ENCODE measurements at places on chromosomes 13 and 19.

- DNase-seq: peak; percentile 53
These were observed 74.9 kb upstream of the WASF3 start for GRCh38 chr13:26482451-26483197.

- DNase-seq: peak; percentile 63
These were observed at the start of gene ZNF610 for GRCh38 chr19:52336117-52336790. Gene ZNF610, plus strand, starts transcription at chr19:52336243. Its CDS starts 12,930 bp downstream, at chr19:52349173.

DNA sequence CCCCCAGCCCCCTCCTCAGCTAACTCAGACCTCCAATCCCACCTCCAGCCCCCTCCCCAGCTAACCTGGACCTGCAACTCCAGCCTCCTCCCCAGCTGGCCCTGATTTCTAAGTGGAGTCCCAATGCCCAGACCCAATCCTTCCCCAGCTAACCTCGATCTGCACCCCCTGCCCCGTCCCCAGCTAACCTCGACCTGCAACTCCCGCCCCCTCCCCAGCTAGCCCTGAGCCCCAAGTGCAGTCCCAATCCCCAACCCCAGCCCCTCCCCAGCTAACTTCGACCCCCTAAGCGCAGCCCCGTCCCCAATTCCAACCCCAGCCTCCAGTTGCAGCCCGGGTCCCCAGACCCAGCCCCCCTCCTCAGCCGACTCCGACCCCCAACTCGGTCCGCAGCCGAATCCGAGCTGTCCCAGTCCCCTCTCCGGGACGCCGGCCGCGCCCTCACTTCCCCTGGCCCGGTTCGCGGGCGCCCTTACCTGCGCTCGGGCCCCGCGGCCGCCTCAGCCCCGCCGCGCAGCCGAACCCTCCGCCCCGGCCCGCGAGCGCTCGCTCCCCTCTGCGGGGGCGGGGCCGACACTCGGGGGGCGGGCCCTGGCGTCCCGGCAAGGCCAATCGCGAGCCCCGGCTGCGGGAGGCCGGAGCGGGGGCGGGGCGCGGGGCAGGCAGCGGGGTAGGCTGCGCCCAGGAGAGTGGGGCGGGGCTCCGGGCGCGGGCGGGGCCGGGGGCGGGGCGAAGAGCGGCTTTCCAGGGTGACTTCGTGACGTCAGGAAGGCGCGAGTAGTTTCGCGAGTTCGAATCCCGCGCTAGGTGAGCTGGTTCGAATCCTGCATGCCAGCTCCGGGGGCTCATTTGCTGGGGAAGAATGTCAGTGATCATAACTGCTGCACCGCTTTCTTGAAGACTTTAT is at the start of gene GNG7:
Gene GNG7, minus strand, starts transcription at position 525 of the 907 bp plus-strand sequence. CDS start 182,006 bp downstream, outside the sequence.
- peak; percentile 63 for DNase-seq

GRCh38 chr19:33177417-33177979 is 16.6 kb upstream of the LRP3 start:
- no peak for DNase-seq

DNA sequence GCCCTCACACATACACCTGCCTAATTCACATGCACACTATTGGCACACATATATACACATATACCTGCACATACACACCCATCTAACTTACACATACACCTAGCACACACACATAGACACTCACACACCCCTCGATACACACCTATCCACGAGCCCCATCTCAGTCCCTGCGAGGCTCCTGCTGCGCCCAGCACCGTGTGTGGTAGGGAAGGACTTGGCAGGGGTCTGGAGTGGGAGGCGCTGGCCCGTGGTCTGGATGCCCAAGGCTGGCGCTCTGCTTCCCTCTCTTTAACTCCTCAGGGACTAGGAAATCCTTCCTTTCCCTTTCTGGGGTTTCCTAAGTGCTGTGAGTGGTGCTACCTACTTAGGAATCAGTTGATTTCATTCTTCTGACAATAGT is 202.7 kb downstream of the UQCRFS1 start:
- no peak for DNase-seq

DNA sequence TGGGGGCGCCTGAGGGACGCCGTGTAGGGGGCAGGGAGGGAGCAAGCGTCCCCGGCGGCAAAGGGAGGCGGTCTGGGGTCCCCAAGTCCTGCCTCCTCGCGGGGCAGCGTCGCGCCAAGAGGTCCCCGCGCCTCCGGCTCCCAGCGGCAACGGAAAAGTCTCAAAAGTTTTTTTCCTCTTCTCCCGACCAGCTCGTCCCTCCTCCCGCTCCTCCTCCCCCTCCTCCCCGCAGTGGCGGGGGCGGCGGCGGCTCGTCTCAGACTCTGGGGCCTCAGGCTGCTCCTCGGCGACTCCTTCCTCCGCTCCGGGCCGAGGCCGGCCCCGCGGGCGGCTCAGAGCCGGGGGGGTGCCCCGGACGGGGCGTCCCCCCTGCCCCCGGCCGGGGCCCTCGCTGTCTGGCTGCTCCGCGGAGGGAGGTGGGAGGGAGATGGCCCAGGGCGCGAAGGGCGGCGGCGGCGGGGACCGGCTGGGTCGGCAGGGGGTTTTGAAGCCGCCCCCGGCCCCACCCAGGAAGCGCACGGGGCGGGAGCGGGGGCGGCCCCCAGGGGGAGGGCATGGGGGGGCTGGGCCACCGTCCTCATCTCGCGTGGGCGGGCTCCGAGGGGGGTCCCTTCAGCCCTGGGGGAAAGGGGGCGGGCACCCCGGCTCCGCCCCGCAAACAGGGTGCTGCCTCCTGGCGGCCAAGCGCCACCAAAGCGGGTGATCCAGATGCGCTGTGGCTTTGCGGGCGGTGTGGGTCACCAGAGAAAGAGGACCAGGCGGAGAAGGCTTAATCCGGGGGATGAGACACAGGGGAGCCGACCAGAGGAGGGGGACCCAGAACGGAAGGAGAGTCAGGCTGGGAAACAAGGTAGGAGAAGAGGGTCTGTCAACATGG is at the start of gene TGFB1:
Gene TGFB1, minus strand, starts transcription at position 457 of the 877 bp plus-strand sequence. CDS start 878 bp downstream, outside the sequence.
- DNase-seq: peak; percentile 67

GRCh38 chr13:59951011-59951410 is 212.7 kb downstream of the DIAPH3 start:
- no peak for DNase-seq

GRCh38 chr13:25253702-25254101 is 33.6 kb downstream of the MTMR6 start:
- DNase-seq: no peak

DNA sequence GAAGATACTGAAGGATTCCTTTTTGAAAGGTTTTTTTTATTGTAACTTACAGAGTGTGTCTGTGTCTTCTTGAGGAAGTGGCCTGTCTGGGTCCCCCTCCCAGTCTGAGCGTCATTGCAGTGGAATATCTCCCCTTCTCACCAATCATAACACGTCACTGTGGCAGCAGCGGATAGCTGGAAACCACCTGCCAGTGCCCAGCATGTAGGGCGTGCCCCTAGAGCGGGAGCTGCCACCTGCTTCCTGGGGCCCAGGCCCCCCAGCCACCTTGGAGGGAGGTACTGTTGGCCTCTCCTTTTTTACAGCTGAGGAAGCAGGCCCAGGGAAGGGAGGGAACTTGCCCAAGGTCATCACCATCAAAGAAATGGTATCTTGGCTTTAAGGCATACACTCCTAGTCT is 4.6 kb upstream of the DNM2 start:
- no peak for DNase-seq

GRCh38 chr19:50162988-50163387 is at the start of gene IZUMO2:
Gene IZUMO2, minus strand, starts transcription at chr19:50163281. Its CDS starts 87 bp downstream, at chr19:50163194.
- no peak for DNase-seq

GRCh38 chr19:1410136-1410786 is 2.9 kb downstream of the DAZAP1 start:
- no peak for DNase-seq

DNA sequence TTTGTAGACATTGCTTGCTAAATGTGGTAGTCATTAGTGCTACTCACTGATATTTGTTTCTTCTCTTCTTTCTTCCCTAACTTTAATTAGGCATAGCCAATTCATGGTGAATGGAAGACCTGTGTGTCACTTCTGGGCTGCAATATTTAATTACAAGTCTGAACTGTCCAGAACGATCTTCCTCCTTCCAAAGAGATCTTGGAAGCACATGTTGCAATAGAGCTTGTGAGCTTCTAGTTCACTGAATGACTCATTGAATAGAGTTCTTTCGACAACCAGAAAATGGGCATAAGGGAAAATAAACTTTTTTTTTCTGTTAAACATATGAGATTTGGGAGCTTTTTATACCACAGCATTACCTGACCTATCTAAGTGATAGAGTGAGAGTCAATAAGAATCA is 1264.6 kb downstream of the PCDH9 start:
- peak; percentile 6 for DNase-seq

- no peak for DNase-seq
These were observed 2.2 kb downstream of the KBTBD6 start for GRCh38 chr13:41130356-41130755.

GRCh38 chr19:42248270-42249148 is 6.1 kb upstream of the GSK3A start:
- DNase-seq: no peak

GRCh38 chr13:98172590-98173422 is 4.3 kb downstream of the RNF113B start:
- DNase-seq: no peak
